Stimulated activated CD4-positive, alpha-beta T cell treated with anti-CD3 and anti-CD28 coated beads, Interleukin-1b, Interleukin-23, amount 100 ng/mL, for 24 hours (primary cell): ENCODE measurements at places on chromosomes 2 and 18.

- DNase-seq = no peak
These were observed 66.8 kb downstream of the CRACDL start for GRCh38 chr2:98869272-98869641.

- DNase-seq = no peak
These were observed 99.7 kb downstream of the PLEKHM3 start for GRCh38 chr2:207925601-207926000.

- no peak for DNase-seq
These were observed 10.5 kb downstream of the ONECUT2 start for GRCh38 chr18:57445488-57446319.

GRCh38 chr2:97659256-97660043 is 4.4 kb downstream of the ACTR1B start:
- DNase-seq = no peak

- no peak for DNase-seq
These were observed 80.2 kb downstream of the ASAP2 start for GRCh38 chr2:9286554-9287399.

GRCh38 chr18:66553824-66554223 is 50.1 kb downstream of the CDH19 start:
- no peak for DNase-seq

- DNase-seq = no peak
These were observed 131.6 kb upstream of the RAB12 start for GRCh38 chr18:8477615-8478014.

DNA sequence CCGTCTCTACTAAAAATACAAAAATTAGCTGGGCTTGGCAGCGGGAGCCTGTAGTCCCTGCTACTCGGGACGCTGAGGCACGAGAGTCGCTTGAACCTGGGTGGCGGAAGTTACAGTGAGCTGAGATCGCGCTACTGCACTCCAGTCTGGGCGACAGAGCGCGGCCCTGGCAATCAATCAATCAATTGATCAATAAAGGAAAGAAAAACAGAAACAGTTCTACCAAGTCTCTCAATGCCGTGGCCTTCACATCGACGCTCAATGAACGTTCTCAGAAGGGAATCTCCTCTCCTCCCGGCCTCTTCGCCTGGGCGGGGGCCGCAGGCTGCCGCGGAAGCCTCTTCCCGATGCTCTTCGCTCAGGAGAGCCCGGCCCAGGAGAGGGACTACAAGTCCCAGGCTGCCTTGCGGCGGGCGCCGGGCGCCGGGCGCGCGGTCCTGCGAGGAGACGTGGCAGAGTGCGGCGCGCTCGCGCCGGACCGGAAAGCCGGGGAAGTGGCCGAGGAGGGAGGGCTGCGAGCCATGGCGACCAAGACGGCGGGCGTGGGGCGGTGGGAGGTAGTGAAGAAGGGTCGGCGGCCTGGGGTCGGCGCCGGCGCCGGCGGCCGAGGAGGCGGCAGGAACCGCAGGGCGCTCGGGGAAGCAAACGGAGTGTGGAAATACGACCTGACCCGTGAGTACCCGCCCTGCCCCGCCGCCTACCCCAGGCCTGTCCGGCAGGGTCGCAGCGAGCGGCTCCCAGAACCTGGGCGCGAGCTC is at the start of gene TMEM214:
TSS of gene TMEM214 (plus strand) at position 471 of the 758 bp plus-strand sequence. CDS start at position 522, 51 bp downstream.
- peak; percentile 82 for DNase-seq

GRCh38 chr18:5238371-5238976 is 41.4 kb upstream of the AKAIN1 start:
- no peak for DNase-seq

- DNase-seq = no peak
These were observed 38.5 kb downstream of the RPRD1A start for GRCh38 chr18:36028859-36029258.

GRCh38 chr2:71706836-71707235 is 253.5 kb downstream of the DYSF start:
- DNase-seq = no peak

GRCh38 chr18:32333781-32334180 is 136.9 kb downstream of the GAREM1 start:
- DNase-seq = no peak

DNA sequence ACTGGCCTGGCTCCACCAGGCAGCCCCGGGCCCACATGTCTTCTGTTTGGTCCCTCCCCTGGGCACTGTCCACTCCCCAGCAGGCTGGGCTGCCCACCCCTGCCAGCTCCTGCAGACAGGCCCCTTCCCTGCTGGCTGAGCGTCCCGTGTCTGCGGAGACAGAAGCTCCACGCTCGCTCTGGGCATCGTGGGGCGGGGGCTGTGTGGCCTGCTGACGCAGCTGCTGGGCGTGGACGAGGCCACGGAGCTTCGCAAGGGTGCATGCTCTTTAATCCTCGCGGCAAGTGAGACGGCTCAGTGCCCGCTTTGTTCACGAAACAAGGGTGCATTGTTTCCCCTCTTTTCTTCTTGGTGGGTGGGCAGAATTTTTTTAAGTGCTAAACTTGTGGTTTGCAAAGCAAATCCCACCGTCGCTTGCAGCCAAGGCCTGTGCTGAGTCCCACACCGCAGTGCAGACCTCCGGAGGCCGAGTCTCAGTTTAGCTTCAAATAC is 132.8 kb upstream of the CTDP1 start:
- no peak for DNase-seq

DNA sequence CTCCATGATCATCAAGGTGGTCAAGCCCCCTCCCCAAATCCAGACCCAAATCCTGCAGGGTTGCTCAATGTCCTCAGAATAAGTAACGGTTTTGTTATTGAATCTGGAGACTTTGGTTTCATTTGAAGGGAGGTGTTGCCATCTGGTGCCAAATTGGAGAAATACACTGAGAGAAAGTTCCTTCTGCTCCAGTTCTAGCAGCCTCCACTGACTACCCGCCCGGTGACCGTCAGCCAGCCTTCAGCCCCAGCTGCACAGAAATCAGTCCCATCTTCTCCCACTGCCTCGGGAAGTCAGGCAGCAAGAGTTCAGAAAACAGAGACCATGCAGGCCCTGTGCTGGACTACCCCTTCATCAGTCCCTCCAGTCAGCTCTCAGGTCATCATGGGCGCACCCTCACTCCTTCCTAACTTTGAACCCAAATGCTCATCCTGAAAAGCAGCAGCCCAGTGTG is 38.7 kb downstream of the PKDCC start:
- no peak for DNase-seq

DNA sequence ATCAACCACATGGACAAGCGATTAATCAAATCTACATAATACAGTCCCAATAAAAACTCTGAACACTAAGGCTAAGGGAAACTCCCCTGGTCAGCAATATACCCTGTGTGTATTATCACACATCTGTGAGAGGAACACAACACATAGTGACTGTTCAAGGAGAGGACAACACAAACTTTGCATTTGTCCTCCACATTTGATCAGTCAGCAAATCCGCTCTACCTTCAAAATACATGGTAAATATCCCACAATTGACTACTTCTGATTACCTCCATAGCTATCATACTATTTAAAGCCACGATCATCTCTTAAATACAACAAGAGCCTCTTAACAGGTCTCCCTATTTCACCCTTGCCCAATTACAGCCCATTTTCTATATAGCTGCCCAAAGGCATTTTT is 45.6 kb downstream of the SS18 start:
- no peak for DNase-seq
